ENCODE measurements at places on chromosomes 11 and 22.

GRCh38 chr11:117807482-117808327, 10.7 kb upstream of the DSCAML1 start:
- DNase-seq: peak; percentile 67

DNA sequence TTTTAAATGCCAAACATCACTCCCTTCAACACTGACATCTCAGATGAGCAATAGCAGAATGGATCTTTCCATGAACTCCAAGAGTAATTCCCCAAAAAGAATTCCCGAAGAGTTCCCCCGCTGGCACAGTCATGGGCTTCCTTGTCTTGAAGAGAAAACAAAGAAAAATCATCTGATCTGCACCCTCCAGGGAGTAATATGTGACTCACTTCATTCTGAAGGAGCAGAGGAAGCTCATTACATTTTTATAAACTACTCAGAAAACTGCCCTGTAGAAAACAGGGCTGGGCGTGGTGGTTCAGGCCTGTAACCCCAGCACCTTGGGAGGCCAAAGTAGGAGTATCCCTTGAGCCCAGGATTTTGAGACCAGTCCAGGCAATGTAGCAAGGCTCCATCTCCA, 35.7 kb downstream of the CELSR1 start:
- no peak for DNase-seq

DNA sequence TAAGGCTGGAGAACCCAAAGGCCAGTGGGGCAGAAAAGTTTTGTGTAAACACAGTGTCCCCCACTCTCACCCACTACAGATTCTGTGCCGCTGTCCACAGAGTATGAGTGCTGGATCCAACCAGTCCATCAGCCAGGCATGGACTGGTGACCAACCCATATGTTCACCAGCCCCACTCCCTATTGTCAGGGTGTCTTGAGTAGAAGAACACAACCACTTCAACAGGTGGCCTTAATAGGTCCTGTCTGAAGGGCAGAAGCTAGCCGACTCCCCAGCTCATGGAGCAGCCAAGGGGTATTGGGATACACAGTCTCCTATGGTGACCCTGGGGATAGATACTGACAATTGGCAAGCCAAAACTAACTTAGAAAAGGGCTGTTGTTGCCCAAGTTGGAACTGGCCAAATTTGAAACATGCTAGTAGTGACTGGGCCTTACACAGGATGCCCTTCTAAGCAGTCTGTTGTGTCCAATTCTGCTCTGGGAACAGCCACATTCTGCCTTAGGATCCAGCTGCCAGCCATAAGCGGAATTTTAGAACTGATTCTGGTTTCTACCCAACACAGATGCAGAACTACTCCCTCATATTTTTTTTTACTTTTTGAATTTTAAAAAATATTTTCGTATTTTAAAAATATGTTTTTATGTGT, 19.8 kb upstream of the PGM2L1 start:
- DNase-seq: peak; percentile 48

DNA sequence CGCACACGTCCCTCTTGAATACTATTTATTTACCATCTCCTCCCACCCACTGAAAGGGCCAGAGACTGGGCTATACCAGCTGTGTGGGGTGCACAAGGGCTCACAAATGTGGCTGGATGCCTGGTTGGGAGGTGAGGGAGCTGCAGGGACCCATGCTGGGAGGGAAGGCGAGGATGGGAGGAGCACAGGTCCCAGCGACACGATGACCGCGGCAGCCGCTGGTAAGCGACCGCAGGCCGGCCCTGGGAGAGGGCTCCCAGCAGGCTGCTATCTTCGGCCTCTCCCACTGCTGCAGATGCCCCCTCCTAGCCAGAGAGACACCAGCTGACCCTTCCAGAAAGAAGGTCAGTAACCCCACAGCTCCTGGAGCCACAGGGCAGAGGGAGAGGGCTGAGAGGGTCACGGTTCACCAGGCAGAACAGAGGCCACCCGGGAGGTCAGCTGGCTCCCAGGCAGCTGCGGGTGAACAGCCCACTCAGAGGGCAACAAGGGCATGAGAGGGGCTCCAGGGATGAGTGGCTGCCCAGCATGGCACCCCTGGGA, 163.9 kb downstream of the CRYBB2 start:
- no peak for DNase-seq

GRCh38 chr11:57567515-57568329, at the start of gene UBE2L6:
Gene UBE2L6 (minus strand): TSS chr11:57567672. CDS start chr11:57567611, 61 bp downstream.
- DNase-seq: peak; percentile 86

DNA sequence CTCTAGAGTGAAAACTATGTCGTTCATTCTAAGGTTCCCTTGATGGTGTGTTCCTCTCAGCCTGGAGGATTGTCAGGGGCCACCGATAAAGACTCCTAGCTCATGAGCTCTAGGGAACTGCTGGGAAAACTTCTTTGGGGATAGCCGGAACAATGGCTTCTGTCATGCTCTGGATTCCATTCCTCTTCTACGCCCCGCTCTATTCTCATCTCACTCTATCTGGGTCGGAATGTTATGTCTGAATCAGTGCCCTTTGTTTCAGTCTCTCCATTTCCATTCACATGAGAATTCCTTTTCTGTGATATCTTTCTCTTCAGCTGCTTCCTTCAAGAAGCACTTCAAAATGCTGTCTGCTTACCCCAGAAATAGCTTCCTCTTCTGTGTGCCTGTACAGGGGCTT, 16.9 kb upstream of the SLCO2B1 start:
- no peak for DNase-seq

DNA sequence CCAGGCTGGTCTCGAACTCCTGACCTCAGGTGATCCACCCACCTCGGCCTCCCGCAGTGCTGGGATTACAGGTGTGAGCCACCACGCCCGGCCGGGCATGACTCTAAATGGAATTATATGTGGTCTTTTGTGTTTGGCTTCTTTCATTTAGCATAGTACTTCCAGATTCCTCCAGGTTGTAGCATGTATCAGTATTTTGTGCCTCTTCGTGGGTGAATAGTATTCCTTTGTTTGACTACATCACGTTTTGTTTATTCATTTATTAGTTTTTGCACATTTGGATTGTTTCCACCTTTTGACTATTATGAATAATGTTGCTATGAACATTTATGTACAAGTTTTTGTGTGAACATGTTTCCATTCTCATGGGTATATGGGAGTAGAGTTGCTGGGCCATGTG, 24.4 kb downstream of the QSER1 start:
- DNase-seq: no peak

GRCh38 chr11:21072558-21072957, 403.2 kb downstream of the NELL1 start:
- no peak for DNase-seq

DNA sequence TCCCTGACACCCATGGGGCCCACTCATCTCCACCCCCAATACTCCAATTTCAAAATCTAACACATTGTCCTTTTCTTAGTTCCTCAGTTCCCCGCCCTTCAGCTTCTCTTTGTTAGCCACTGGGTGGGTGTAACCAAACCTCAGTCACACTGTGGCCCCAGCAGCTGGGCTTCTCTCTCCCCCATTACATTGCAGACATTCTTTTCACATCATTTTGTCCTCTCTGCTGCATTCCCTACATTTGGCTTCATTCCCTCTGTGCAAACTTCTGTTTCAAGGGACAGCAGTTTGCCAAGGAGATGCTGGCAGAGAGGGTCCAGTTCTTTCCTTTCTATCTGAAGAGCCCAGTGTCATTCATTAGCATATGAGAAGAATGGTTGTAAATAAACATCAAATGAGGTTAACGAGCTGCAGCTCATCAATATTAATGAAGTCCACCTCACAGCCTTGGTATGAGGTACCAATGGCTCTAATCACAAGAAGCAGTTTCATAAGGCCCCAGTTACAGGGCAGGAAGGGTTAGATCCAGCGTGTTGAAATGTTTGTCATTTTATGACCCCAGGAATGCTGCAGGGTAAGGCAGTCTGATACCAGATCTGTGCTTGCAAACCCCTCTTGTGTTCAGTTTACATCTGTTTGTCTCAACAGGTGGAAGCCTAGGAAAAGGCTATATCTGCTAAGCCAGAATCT, 72.3 kb downstream of the ARFGAP2 start:
- DNase-seq: no peak

DNA sequence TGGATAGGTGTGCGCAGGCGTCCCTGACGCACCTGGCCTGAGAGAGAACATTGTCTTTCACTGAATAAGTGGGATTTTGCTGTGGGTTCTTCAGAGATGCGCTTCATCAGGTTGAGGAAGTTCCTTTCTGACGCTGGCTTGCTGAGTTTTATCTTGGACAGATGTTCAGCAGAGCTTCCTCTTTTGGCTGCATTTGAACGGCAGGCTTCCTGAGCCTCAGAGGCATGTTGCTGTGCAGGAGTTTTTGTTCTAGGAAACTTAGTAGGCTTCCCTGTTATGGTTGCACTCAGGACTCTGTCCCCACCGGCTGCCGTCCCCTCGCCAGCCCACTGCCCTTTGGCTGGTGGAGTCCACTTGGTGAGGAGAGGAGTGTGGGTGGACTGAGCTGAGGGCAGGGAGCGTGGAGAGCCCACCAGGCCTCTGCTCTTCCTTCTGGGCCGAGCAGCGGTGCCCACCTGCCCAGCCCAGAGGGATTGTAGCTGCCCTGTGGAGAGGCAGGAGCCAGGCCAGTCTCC, 17.2 kb downstream of the FRMD8 start:
- DNase-seq: no peak

DNA sequence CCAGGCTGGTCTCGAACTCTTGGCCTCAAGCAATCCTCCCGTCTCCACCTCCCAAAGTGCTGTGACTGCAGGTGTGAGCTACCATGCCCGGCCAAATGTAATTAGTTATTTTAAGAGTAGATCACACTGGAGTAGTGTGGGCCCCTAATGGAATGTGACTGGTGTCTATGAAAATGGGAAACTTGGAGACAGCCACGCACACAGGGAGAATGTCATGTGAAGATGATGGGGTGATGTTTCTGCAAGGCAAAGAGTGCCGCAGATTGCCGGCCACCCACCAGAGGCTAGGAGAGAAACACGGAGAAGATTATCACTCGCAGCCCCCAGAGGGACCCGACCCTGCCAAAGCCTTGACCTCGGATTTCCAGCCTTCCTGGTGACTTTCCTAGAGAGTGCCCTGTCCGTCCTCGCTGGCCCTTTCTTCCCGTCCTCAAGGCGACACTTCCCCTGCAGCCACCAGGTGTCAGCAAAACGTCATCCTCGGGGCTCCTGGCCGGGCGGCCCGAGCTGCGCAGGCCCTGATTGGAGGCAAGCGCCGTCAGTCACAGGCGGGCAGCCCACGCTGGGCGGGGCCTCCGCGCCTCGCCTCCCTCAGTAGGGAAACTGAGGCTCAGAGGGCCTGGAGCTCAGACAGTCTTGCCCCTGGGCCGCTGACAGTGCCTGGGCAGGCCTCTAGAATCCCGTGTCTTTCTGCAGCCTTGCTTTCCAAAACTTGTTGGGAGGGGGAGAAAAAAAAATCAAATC, 16.3 kb downstream of the CRYBB2 start:
- peak; percentile 62 for DNase-seq

GRCh38 chr11:5071799-5072198, 2.4 kb downstream of the OR52E1 start:
- no peak for DNase-seq

- DNase-seq: no peak
Observed at GRCh38 chr11:111452146-111452545, 60.0 kb downstream of the BTG4 start.

DNA sequence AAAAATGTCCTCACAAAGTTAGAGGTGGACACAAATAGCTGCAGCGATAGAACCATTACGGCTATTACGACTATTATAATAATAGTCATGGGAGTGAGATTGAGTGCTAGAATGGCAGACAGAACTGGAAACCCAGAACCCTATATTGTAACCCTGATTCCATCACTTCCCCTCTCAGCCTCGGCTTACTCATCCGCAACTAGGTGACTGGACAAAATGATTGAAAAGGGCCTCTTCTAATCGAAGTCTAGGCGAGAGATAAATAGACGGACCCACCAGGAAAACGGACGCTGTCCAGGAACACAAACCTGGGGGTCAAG, 629 bp downstream of the PSMA1 start:
- no peak for DNase-seq

DNA sequence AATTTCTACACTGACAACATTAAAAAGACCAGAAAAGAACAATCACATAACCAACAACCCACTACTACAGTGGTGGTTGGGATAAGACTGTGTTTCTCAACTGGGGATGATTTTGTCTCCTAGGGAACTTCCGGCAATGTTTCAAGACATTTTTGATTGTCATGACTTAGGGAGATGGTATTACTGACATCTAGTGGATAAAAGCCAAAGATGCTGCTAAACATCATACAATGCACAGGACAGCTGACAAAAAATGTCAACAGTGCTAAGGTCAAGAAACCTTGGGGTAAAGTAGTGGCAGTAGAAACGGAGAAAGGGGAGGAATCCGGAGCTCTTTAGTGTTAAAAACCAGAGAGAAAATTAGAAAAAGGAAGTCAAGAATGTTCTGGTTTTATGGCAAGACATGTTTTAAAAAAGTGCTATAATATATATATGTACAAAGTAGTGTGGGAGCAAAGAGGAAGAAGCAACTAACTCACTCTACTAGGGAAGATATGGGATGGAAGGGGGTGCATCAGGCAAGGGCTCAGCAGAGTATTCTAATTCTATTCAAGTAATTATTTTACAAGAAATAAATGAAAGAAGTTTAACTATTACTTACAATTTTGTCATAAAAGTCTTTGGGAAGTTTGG, 37.2 kb downstream of the CKAP5 start:
- DNase-seq: no peak

DNA sequence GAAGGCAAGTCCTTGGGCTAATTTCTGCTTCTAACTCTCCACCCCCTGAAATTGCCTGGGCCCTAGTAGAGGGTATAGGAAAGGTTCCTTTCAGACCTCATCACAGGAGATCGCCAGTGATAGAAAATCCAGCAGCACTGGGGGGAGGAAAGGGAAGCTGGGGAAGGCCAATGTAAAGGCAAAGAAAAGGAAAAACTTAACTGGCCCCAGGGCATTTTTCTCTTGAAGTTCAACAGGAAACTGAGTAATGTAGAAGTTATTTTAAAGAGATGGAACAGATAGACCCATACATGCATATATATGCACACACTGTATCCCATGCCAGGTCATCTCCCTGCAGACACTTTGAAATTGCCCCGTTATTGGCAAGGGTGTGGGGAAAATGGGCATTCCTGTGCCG, 134.0 kb downstream of the TRIM44 start:
- no peak for DNase-seq

DNA sequence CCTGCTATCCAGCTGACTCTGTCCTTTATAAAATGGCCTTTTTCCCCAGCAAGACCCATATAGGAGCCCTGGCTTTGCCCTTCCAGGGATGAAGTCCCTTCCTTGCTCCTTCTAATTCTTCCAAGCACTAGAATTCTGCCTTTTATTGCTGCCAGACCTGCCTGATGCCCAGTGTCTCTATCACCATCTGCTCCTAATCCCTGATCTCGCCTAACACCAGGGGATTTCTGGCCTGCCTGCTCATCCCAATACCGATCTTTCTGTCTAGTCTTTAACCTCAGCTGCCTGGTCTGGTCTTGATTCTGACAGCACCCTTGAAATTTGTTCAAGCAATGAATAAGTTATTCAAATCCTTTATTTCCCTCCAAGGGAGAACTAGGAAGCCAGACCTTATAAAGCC, 150.2 kb downstream of the SPON1 start:
- DNase-seq: no peak
